ENCODE measurements at places on chromosomes 16 and 17.

GRCh38 chr17:39551879-39552278 is 55.8 kb downstream of the NEUROD2 start:
- DNase-seq = peak; percentile 38

- no peak for DNase-seq
Measured at GRCh38 chr17:12342609-12343435, 322.1 kb downstream of the MAP2K4 start.

DNA sequence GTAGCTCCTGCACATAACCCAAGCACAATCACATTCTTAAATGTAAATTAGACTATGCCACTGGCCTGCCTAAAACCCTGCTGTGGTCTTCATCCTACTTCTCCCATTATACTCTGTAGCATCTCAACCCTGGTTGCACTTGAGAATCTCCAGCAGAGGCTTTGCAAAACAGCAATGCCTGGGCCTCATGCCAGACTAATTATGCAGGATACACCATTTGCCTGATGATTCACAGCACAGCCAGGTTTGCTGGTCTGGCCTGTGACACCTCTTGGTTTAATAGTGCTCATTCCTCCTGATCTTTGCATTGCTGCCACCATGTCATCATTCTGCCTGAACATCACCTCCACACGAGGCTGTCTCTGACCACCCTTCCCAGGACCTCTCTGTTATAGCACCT is 491.9 kb upstream of the TOM1L1 start:
- DNase-seq = no peak

DNA sequence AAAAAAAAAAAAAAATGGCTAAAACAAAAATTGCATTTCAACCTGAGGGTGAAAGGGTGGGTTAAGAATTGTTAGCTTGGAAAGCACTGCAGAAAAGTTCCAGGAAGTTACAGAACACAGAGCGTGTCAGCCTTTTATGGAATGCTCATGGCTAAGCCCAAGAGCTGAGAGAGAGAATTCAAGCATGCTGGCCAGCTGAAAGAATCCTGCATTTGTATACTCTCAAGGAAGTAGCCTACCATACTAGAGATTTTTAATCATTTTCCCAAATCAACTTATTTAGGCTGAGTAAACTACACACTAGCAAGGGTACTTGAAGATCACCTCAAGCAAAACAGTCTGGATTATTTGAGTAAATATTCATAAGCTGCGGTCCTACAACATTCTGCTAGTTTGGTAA is 153.9 kb downstream of the KCNJ2 start:
- no peak for DNase-seq

- DNase-seq = no peak
Measured at GRCh38 chr17:79046916-79047280, 22.9 kb downstream of the C1QTNF1 start.
